T-helper 17 cell (primary cell): ENCODE measurements at places on chromosomes 3 and 15.

GRCh38 chr3:43389388-43390254, 103.3 kb downstream of the SNRK start:
- DNase-seq, result peak; percentile 59

DNA sequence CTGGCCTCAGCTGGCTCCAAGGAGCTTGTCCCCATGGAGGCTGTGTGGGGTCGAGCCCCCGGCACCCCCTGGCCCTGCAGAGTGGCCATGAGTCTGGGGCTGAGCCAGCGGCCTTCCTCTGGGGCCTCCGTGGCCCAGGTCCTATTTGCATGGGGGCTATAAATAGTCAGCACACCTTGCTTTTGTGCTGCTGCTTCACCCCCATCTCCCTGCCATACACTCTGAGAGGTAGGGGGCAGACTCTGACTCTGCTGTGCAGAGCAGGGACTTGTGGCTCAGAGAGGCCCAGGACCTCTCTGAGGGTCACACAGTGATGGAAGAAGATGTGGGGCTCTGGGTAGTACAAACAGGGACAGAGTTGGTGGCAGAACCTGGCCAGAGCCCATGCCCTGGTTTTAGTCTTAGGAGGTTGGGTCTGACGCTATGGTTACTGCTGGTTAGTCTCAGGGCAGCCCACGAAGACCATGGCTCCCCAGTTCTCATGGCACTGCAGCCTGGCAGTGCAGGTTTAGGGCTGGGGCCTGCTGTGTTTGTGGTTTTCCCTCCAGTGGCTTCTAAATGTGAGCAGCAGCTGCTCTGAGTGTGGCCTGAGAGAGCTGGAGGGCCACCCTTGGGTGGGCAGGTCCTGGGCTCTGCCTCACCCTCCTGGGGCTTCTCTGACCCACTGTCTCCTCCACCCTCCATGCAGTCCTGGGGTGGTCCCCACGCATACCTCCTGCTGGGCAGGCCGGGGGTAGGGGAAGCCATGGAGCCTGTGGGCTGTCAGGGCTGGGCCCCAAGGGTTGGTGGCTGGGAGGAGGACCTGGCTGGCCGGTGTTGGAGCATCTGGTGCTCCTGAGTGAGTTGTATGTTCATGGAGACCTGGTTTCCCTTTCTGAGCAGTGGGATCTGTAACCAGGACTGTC, 13.6 kb downstream of the PRKCD start:
- DNase-seq, result no peak

GRCh38 chr15:91950631-91951329, 97.3 kb downstream of the SLCO3A1 start:
- DNase-seq, result no peak

- DNase-seq, result no peak
Measured at GRCh38 chr3:13014755-13015285, 58.4 kb downstream of the IQSEC1 start.

DNA sequence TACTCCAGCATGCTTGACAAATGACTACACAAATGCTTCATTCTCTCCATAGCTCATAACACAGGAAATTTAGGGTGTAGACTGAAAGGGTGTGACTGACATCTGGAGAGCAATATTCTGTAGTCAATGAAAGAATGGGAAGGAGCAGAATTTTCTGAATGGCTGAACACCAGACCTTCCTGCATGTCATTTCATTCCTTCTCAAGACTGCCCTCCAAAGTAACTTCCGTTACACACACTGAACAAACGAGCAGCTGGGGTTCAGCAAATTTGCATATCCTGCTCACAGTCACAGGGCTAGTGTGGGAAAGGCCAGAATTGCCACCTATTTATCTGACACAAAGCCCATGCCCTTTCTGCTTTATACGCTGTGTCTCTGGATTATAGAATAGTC, 325.0 kb upstream of the CFAP20DC start:
- DNase-seq, result no peak

GRCh38 chr15:89576417-89576773, 1.1 kb downstream of the TICRR start:
- DNase-seq, result no peak

DNA sequence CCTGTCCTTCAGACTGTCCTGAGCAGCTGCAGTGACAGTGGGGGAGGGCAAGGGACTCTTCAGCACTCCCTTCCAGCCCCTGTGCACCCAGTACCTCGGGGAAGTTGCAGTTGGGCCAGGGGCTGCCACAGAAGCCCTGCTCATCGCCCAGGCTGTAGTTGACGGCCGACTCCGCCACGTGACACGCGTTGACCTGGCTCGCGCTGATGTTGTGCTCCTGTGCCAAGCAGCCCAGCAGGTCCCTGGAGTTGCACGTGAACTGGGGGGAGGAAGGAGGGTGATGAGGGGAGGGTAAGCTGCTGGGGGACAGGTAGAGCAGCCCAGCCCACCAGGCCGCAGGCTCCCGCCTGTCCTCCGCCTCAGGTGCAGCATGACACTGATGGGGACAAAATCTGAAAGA, 101.2 kb downstream of the SEC22A start:
- DNase-seq, result no peak

DNA sequence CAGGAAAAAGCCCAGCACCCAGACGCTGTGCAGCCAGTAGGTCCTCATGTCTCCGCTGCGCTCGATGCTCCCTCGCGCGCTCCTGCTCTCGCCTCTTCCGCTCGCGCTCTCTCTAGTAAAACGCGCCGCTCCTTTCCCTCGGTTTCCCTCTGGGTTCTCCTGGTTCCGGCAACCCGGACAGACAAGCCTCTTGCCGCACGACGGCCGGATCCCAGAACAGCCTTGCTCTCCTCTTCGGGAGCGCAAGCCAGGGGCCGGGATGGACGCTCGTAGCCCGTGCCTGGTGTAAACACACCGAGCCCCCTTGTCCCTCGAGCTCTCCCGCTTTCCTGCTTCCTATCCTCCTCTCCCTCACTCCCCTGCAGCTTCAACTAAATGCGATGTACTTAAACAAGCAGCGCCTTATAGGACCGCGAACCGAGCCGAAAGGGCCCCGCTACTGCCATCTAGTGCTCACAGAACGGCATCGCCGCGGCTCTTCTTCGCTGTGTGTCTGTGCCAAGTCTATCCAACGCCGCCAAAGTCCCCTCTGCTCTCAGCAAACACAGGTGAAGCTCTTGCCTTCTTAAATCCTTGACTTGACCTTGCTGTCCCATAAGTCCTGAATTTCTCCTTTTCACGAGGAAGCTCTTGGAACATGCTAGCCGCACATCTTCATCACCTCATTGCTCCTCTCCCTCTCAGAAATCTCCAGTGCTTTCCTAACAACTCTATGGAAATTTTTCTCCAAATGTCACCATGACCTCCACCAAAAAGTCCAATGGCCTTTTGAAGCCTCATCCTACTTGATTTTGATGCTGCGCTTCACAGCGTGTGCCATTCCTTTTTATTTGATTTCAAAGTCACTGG, 1037.2 kb downstream of the IGSF11 start:
- no peak for DNase-seq

DNA sequence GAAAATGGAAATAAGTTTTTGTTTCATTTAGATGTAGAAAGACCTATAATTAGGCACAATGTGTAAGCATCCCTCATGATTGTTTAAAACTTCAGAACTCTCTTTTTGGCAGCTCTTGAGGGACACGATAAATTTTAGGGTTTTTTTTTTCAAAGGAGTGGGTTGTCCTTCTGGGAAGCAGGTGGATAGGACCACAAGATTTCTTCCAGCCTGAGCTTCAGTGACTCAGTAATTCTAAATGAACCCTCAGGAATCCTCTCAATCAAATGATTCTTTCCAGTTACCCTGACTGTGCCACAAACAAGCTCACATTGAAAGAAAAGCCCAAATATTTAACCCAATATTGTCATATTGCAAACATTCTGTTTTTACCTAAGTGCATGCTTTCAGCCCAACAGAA, 45.1 kb downstream of the COL8A1 start:
- DNase-seq, result no peak

DNA sequence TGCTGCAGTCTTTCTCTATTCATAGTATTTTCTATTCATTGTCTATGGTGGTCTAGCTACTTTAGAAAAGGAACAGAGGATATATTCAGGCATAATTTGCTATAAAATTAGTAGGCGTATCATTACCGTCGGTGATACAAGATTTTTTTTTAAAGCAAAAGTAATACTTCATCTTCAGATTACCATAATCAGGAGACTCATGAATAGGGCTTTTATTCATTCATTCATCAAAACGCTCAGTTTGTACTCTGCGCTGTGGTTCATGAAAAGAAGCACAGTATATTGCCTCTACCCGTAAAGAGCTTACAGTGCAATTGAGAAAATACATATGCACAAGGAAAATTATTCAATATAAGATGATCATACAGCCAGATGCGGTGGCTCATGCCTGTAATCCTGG, 136.7 kb upstream of the CHRM5 start:
- no peak for DNase-seq

- DNase-seq, result no peak
Measured at GRCh38 chr15:101203029-101203573, 48.7 kb downstream of the CHSY1 start.
